ENCODE measurements at places on chromosomes 4 and X.

- DNase-seq, result peak; percentile 55
Observed at GRCh38 chr4:185849664-185850550, 37.9 kb upstream of the SORBS2 start.

- DNase-seq, result no peak
Observed at GRCh38 chr4:60944060-60944459, 256.1 kb upstream of the ADGRL3 start.

DNA sequence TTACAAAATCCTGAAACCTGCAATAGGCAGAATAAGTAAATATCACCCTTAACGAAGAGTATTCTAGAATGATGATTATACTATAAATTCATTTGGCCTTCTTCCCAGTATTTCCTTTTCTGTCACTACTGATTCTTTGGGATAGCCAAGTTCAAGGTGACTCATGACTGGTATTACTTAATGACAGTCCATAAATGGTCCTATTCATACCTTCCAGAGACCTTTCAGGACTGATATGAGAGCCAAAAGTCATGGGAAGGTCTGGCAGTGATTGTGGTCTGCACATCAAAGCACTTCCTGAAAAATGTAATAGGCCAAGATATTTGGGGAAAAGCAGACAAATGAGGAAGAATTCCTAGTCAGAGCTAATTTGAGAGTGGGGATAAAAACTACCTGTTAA, 239.6 kb upstream of the FAM47A start:
- no peak for DNase-seq

DNA sequence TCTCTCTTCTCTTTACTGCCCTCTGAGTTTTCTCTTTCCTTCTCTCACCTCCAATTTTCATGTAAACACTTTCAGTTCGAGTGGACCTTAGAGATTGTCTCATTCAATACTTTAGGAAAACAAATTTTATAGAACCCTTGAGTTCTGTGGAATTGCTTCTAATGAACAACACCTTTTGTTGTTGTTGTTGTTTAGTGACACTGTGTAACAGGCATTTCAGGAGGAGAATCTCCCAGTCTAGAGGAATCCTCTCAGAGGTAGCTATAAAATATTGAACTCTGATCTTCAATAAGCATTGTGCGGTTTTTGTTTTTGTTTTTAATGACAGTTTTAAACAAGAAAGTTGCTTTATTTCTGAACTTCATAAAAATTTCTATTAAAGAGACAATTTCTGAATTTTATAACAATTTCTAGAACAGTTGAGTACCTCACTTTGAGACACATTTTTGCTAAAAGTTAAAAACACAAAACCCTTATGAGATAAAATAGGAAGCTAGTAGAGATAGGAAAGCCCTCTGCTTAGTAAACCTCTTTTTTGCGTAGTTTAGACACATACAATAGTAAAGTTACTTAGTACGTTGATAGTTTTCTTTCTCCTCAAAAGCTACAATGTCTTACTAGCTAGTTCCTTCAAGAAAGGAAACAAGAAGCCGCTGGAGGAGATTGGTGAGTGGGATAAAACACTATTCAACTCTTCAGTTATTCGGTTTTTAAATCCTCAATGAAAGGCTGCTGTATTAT, 38.8 kb downstream of the CLCN3 start:
- DNase-seq, result no peak

- no peak for DNase-seq
Observed at GRCh38 chrX:37666516-37666915, 19.1 kb upstream of the XK start.

- no peak for DNase-seq
Observed at GRCh38 chrX:134388161-134389109, 71.5 kb upstream of the HPRT1 start.

GRCh38 chr4:84433633-84434222, 65.4 kb downstream of the NKX6-1 start:
- DNase-seq, result no peak

DNA sequence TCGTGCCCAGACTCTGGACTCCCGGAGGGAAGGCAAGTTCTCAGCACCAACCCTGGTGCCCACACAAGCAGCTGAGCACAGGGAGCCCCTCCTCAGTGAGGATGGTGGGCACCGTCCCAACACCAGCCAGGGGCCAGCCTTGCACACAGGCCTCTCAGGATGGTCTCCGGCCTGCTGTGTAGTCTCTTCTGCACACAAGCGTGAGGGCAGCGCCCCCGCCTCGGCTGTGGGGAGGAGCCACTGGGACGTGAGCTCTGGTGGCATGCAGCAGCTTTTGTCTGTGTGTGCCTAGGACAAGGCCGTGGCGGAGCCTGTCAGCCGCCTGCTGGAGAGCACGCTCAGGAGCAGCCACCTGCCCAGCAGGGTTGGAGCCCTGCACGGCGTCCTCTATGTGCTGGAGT, 16.1 kb upstream of the MSANTD1 start:
- DNase-seq, result no peak

- peak; percentile 27 for DNase-seq
Observed at GRCh38 chr4:25925486-25926201, 11.6 kb downstream of the SMIM20 start.

GRCh38 chr4:115274545-115274944, 161.1 kb upstream of the NDST4 start:
- no peak for DNase-seq

GRCh38 chrX:151513472-151513871, 50.0 kb upstream of the PASD1 start:
- DNase-seq, result no peak

GRCh38 chr4:103201724-103202123, 3.6 kb upstream of the CENPE start:
- DNase-seq, result no peak

GRCh38 chr4:138405934-138406567, 163.9 kb upstream of the SLC7A11 start:
- DNase-seq, result peak; percentile 85

- peak; percentile 63 for DNase-seq
Observed at GRCh38 chrX:115330498-115331168, 41.1 kb downstream of the LUZP4 start.

GRCh38 chr4:73862322-73862721, 6.9 kb upstream of the CXCL1 start:
- DNase-seq, result peak; percentile 61

DNA sequence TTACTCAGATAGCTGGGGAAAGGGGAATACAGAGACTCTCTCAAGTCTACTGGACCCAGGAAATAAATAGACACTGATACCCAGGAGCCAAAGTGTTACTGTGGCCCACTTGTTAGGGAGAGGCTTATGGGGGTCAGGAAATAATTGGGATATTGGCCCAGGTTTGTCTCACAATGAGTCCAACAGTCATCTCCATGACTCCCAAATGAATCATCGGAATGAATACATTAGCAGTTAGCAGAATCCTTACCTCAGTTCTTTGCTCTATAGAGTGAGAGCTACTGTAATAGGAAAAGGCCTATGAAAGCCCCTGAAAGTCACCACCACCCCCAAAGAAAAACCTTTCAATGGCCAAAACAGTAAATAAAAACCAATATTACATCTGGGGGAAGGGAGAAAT, 42.4 kb upstream of the ARHGEF6 start:
- no peak for DNase-seq

DNA sequence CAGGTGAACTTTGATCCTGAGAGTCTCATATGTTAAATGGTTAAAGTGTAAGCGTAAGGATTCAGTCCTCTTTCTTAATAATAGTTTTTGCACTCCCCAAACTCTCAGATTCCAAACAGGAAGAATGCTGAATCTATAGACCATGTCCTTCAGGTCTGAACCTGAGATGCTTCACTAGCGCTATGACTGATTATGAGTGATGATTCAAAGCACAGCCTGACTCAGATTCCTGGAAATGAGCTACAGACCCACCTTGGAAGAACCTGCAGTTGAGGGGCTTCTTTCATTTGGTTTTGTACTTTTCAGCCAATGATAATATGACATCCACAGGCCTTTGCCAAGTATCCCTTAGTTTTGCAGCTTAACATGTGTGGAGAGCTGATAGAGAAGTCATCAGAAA, 1.4 kb downstream of the EDNRA start:
- DNase-seq, result no peak

DNA sequence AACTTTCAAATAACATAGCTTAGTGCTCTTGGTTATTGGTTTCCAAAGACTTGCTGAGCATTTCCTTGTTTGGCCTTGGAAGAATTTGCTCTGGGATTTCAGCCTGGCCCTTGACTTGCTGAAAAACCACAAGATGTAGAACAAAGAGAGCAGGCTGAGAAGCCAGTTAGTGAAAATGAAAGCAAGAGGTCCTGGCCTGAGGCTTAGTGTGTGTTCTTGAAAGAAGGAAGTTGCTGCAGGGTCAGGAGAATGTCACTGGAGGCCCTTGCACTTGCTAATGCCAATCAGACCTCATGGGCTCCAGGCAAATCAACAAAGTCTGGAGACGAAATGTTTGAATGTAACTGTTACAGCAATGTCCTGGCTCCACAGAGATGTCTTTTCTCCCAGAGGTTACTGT, 79.4 kb downstream of the SYNPO2 start:
- peak; percentile 95 for DNase-seq

DNA sequence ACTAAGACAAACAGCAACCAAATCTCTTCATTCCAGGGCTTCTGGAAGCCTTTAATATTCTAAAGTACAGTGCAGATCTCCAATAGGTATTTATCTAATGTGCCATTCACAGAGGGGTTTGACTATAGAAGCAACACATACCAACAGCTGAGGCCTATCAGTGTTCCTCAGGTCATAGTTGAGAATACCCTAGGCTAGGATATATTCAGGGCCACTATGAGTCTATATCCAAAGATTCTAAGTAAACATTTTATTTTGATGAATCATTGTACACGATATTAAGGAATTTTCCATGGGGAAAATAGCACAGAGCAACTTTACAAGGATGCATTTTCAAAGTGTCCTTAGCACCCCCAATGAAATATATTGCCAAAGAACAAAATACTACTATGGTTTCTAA, 9.7 kb downstream of the SMIM10 start:
- peak; percentile 14 for DNase-seq

DNA sequence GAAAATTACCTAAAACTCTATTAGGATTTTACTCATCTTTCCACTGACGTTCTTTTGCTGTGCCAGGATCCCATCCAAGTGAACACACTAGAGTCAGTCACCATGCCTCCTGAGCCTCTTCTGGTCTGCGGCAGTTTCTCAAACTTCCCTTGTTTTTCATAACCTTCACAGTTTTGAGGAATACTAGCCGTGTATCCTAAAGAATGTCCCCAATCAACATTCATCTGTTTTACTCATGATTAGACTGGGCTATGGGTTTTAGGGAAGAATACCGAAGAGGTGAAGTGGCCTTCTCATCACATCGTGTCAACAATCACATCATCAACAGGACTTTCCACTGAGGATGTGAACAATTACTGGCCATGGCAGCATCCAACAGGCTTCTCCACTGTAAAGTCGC, 4.8 kb downstream of the LRP2BP start:
- DNase-seq, result no peak

DNA sequence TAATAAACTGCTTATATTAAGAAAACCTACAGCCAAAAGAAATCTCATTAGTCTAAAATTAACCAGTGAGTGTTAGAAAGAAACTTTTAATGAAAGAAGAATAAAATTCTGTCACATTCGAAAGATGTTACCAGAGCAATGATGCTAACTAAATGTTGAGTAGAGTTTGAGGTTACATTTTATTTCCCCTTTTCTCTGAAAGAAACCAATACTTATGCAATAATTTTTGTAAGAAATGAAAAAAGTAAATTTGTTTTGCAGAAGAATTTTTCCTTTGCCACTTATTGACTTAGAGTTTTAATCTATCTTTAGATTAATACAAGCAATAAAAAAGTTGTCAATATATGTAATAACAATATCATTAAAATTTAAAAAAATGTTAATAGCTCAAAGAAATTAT, 574.0 kb upstream of the GALNTL6 start:
- DNase-seq, result no peak

GRCh38 chr4:164442180-164442579, 311.8 kb upstream of the SMIM31 start:
- DNase-seq, result peak; percentile 4

DNA sequence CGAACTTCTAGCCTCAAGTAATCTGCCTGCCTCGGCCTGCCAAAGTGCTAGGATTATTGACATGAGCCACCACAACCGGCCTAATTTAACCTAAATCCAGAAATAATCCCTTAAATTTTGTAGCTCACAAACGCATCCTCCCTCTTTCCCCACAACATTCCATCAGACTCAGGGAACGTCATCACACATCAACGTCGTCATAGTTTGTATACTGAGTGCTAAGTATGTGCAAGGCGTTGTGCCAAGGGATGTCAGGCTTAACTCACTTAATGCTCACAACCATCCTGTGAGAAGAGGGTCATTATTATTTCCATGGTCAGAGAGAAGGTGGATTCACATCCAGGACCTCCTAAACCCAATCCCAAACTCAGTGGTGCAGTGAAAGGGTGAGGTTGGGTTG, 9.6 kb upstream of the GSX2 start:
- no peak for DNase-seq
